AG10803 (cell line): ENCODE measurements at places on chromosomes 4 and X.

- DNase-seq = no peak
These were observed 1443.4 kb upstream of the TENM3 start for GRCh38 chr4:180799798-180800197.

DNA sequence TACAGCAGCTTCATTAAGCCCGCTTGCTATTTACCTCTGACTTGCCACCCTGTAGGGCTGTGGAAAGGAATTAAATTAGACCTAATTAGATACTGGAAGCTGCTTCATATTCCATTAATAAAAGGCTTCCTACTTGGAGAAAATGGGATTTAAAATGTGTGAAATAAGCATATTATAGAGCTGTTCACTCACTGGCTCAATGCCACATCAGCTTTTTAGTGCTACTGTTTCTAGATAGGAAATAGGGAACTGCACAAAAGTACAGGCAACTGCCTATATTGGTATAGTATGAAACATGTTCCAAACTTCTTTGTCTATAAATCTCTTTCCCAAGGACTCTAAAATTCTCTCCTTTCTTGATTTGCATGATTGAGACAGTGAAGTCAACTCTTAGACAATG lies 407.9 kb upstream of the AADAT start:
- DNase-seq = no peak

GRCh38 chr4:110195561-110196205 lies 2.7 kb downstream of the ELOVL6 start:
- no peak for DNase-seq

GRCh38 chr4:76781698-76782595 lies 116.0 kb downstream of the SOWAHB start:
- peak; percentile 100 for DNase-seq

DNA sequence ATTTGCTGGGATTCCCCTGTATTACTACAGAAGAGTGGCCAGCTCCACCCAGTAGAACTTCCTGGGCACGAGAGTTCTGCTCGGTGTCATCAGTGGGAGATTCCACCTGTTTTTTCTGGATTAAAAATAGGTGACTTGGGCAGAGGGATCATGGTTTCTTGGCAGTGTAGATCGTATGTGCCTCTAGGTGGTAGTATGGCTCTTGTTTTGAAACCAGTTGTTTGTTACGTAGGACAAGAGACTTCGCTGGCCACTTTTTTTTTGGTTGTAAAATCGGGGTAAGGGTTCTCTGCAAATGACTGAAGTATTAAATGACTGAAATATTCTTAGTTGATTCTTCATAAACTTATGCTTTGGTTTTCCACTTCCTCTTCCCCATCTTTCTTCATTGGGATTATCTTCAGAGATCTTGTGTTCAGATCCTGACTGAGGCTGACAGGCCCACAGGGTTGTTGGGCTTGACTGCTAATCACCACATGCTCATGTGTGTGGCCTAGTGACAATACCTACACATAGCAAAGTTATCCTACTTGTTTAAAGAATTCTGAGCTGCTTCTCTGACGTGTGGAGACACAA lies 43.8 kb upstream of the WDR1 start:
- DNase-seq = peak; percentile 47

DNA sequence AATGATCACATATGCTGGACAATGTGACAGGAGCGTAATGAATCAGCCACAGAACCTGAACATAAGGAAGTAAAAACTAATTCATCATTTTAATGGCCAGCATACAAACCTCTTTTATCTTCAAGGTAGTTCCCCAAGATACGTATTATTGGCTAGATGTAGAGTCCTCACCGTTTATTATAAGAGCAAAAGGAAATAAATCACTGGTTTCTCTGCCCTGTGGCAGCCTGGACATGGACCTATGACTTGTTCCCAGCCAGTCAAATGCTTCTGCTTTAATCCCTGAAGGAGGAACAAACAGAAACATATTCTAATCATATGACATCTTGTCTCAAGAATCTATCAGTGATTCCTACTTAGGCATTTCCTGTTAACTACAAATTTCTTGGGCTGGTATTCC lies 86.8 kb upstream of the FAM241A start:
- DNase-seq = peak; percentile 62

GRCh38 chr4:6621556-6621927 lies 18.9 kb upstream of the MRFAP1 start:
- DNase-seq = no peak

GRCh38 chr4:1246901-1247863 lies 1.7 kb downstream of the CTBP1 start:
- DNase-seq = no peak

GRCh38 chr4:151803246-151803645 lies 42.4 kb upstream of the GATB start:
- no peak for DNase-seq

- no peak for DNase-seq
These were observed 348.5 kb upstream of the SFRP2 start for GRCh38 chr4:154137320-154137905.

DNA sequence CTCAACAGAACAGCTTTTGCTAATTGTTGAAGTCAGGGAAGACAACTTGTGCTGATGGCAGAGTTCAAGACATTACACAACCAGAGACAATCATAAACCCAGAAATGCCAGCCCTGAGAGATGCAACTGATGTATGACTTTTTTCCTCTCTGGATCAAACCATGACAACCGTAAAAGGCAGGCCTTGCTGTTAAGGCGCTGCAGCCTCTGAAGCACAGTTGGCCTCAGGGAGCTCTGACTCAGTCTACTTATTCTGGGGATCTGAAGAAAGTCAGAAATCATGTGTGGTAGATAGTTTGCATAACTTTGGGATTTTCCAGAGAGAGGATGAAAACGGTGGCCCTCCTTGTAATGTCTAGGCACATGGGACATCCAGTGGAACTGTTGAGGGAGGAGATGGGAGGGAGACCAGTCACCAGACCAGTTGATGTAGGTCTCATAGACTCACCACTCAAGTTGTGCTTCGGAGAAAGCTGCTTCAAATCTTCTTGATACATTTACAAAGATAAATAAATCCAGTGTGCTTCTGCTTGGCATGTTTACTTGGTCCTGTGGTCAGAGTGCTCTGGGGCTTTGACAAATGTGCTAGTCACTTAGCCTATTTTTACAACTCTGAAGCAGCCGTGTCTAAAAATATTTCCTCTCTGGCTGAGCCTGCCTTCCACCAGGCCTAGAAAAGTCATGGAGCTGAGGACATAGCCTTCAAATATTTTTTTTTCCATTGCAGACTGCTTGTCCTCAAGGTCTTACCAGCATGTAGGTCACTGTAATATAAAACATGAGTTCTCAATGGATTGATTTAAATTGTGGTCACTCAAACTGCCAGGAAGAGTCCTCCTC lies 7.5 kb downstream of the HADH start:
- DNase-seq = peak; percentile 87

- DNase-seq = no peak
These were observed 379.1 kb downstream of the IL1RAPL1 start for GRCh38 chrX:28966331-28966730.

GRCh38 chrX:133645256-133645655 lies 230.0 kb upstream of the GPC4 start:
- peak; percentile 26 for DNase-seq

DNA sequence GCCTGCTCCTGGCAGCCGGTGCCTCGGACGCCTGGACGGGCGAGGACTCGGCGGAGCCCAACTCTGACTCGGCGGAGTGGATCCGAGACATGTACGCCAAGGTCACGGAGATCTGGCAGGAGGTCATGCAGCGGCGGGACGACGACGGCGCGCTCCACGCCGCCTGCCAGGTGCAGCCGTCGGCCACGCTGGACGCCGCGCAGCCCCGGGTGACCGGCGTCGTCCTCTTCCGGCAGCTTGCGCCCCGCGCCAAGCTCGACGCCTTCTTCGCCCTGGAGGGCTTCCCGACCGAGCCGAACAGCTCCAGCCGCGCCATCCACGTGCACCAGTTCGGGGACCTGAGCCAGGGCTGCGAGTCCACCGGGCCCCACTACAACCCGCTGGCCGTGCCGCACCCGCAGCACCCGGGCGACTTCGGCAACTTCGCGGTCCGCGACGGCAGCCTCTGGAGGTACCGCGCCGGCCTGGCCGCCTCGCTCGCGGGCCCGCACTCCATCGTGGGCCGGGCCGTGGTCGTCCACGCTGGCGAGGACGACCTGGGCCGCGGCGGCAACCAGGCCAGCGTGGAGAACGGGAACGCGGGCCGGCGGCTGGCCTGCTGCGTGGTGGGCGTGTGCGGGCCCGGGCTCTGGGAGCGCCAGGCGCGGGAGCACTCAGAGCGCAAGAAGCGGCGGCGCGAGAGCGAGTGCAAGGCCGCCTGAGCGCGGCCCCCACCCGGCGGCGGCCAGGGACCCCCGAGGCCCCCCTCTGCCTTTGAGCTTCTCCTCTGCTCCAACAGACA lies 4.4 kb downstream of the SOD3 start:
- DNase-seq = no peak

DNA sequence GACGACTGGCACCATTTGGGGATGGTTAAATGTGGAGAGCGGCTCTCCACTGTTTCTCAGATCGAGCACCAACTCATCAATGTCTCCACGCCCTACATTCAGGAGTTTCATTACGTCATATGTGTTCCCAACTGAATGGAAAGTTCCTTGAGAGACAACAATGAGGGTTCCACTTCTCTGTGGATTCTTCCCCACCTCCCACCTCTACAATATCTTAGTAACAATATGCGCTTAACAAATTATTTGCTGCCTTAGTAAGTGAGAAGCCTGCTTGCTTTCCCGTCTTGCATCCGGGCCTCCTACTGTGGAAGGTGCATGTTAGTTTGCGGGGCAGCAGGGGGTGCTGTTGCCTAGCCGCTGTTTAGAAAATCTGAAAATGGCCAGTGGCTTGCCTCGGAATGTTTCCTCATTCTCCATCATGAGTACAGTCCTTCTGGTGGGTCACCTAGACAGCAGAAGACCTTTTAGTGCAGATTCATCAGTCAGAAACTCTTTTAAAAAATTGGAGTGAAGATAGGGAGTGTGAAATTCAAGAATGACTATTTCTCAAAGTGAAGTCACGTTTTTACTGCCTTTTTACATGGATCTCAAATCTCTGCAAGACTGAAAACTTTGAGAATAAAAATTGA lies 55.7 kb downstream of the PHOX2B start:
- peak; percentile 46 for DNase-seq

- DNase-seq = no peak
These were observed 14.5 kb downstream of the LNX1 start for GRCh38 chr4:53576676-53577372.

- DNase-seq = no peak
These were observed 41.5 kb downstream of the ENOX2 start for GRCh38 chrX:130861462-130861861.

DNA sequence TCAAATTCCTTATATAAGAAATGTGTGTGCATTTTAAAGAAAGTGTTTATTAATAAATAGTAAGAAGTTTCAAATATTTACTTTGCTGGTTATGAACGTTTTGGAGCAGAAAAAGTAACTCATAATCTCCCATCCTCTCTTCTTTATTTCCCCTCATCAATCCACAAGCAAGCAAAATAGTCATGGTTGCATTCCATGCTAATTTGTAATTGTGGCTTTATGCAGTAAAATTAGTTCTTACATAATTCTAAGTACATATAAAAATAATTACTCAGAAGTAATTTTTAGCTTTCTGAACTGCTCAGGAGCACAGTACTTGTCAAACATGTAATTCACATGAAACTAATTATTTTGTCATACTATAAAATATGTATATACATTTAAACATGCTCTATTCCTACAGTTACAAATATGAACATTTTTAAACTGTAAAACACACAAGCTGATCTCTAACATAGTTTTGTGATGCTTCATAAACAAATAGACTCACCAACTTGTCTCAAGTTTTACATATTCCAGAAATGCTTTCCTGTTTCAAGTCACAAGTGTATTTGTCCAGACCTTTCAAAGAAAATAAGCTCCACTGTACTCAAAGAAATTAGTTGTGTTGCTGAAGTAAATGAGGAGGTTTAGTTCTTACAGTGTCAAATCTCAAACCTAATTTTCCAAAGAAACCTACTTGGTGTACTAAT lies 218.9 kb downstream of the PABPC4L start:
- no peak for DNase-seq

GRCh38 chr4:65918212-65918611 lies 247.9 kb upstream of the EPHA5 start:
- DNase-seq = no peak

DNA sequence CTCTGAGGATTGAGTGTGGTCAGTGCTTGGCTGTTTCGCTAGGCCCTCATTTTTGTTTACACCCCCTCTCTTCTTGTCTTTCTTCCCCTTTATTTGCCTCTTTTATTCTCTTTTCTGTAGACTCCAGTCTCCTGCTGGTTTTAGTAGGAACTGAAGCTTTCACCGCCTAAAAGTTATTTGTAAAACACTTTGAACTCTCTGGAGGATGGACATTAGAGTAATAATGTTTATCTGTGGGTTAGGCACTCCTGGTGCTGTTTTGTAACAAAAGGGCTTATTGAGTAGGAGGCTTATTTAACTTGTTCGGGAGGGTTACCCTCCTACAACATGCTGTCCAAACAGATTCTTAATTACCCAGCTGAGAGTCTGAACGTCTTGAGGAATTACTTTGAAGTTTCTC lies 1.6 kb upstream of the ARHGAP10 start:
- DNase-seq = no peak

GRCh38 chrX:94850811-94851210 lies 1176.8 kb downstream of the FAM133A start:
- no peak for DNase-seq

DNA sequence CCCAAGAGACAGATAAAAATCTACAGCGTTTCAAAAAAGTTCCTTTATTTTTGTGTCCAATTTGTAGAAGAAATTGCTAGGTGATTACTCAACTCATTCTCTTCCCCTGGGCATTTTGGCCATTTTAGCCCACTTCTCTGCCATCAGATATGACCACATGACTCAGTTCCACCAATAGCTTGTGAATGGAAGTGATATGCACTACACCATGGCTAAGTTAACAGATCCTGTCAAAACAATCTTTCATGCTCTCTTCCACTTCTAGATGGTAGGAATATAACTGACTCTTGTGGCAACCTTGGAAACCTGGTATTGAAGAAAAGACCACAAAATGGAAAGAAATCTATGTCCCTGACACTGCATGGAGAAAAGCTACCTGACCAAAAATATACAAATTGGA lies 26.2 kb upstream of the FREM3 start:
- DNase-seq = no peak

- DNase-seq = no peak
These were observed 54.5 kb downstream of the CLDN34 start for GRCh38 chrX:10021461-10022272.

- DNase-seq = no peak
These were observed 80.1 kb downstream of the TLL1 start for GRCh38 chr4:165953181-165953580.

DNA sequence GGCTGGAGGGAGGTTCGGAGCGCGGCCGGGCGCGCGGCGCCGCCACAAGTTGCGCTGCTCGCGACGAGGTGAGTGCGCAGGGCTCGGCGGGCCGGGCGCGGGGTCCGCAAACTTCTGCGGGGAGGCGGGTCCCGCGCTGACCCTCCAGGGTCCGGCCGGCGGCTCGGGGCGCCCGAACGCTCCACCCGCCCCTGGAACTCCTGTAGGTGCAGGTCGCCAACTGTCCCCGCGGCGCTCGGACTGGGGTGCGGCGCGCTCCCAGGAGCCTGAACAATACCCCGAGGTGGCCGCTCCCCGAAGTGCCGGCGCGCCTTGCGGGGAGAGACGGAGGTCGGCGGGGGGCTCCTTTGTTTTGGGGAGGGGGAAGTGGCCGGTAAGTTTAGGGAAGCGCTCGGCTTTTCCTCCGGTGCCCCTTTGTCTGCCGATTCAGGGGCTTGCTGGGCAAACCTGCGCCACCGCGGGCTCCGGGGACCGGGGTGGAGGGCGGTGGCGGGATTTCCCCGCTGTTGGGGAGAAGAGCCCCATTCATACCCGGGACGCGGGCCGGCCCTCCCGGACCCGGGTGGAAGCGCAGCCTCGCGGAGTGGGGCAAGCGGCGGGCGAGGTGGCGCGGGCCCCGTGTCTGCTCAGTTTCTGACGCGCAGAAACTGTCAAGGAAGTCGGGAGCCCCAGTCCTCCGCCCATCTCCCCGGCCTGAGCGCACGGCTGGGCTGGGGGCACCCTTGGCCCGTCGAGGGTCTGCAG lies 694 bp downstream of the TBL1X start:
- DNase-seq = no peak
